ENCODE measurements at places on chromosomes 2 and 18.

- no peak overlapping the region for H3K4me3 ChIP-seq
- H3K27me3 ChIP-seq: no peaks in the 10 kb centered on the region
- H3K4me1 ChIP-seq: no peaks in the 10 kb centered on the region
- DNase-seq: no peak
These were observed 342.7 kb upstream of the CHAC2 start for GRCh38 chr2:53424902-53425301.

DNA sequence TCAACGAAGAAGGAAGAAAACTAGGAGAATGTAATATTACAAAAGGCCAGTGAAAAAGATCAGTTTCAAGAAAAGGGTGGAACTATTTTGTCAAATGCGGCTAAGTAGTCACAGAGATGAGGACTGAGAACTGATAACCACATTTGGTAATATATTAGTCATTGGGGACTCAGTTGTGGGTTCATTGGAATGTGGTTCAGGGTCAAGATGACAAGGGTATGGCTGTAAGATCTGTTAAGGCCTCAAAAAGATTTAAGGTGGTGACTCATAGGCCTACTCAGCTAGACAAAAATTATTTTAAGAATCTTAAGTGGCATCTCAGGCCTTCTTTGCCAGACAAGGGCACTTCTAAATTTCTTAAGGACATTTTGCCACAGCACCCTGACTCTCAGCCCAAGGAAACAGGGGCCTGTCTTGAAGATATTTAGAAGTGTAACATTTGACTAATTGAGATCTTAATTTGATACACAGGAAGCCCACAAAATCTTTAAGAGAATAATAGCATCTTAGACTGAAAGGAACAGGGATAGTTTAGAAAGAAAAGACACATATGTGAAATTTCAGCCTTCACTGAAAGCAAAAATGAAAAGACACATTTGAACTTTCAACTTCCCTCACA lies 81.3 kb downstream of the STRADB start:
- no peaks in the 10 kb centered on the region for H3K36me3 ChIP-seq
- H3K4me3 ChIP-seq: no peak overlapping the region
- H3K4me1 ChIP-seq: no peaks in the 10 kb centered on the region

GRCh38 chr2:84857566-84857965 lies 23.3 kb downstream of the TRABD2A start:
- peaks cover 12% of the 10 kb centered on the region for H3K27me3 ChIP-seq
- H3K36me3 ChIP-seq: no peaks in the 10 kb centered on the region
- peaks cover 5% of the 10 kb centered on the region for H3K4me1 ChIP-seq
- H3K4me3 ChIP-seq: no peak overlapping the region

DNA sequence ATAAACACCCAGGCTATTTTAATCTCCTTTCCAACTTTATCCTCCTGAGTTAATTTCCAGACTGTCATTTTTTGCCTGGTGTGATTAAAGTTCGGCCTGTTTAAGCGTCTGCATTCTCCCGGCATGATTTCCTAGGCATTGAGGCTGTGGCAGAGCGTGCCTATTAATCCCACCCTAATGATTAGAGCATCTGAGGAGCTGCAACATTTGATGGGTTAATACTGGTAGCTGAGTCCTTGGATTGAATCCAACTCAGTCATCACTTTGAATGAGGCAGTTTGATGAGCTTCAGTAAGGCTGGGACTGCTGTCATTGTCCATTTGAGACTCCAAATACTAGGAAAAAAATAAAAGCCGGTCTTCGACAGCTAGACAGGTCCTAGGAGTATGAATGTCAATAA lies 882.5 kb downstream of the SLC4A3 start:
- H3K4me3 ChIP-seq: no peak overlapping the region
- H3K27ac ChIP-seq: no peak overlapping the region
- H3K36me3 ChIP-seq: no peaks in the 10 kb centered on the region
- no peak for DNase-seq

GRCh38 chr2:130823171-130823885 lies 13.4 kb upstream of the ARHGEF4 start:
- no peaks in the 10 kb centered on the region for H3K36me3 ChIP-seq
- no peak overlapping the region for H3K4me3 ChIP-seq
- peaks cover 8% of the 10 kb centered on the region for H3K4me1 ChIP-seq
- DNase-seq: no peak

GRCh38 chr2:65500310-65501040 lies 68.1 kb upstream of the SPRED2 start:
- H3K36me3 ChIP-seq: no peaks in the 10 kb centered on the region
- no peak overlapping the region for H3K27ac ChIP-seq
- no peak overlapping the region for H3K4me3 ChIP-seq
- no peaks in the 10 kb centered on the region for H3K4me1 ChIP-seq
- H3K27me3 ChIP-seq: no peaks in the 10 kb centered on the region

DNA sequence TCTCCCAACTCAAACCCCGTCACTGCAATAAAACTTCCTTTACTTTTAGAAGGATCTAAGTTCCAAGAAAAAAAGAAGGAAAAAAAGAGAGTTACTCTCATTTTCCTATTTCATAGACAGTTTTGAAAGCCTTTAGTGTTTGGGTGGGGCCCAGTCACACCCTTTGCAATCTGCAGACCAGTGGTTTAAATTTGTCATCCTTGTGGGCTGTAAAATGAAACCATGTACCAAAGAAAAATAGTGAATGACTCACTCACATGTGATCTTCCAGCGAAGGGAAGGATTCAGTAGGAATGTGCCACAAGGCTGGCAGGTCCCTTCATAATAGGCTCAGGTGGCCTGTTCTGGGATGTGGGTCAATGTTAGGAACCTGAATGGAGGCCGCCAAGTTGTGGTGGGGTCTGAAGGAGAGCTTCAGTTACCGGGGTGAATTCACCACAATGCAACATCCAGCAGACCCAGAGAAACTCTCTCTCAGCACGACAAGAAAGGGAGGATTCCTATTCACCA lies 28.3 kb downstream of the ANXA4 start:
- no peak for DNase-seq
- no peaks in the 10 kb centered on the region for H3K36me3 ChIP-seq
- 0 out of 2 replicates have a peak, but pooled peaks cover 2% of the 10 kb centered on the region for H3K4me1 ChIP-seq
- no peaks in the 10 kb centered on the region for H3K27me3 ChIP-seq

GRCh38 chr2:227576110-227576509 lies 22.6 kb upstream of the SCYGR2 start:
- no peak overlapping the region for H3K27ac ChIP-seq
- DNase-seq: no peak
- H3K4me1 ChIP-seq: peaks cover 2% of the 10 kb centered on the region
- H3K4me3 ChIP-seq: no peak overlapping the region

DNA sequence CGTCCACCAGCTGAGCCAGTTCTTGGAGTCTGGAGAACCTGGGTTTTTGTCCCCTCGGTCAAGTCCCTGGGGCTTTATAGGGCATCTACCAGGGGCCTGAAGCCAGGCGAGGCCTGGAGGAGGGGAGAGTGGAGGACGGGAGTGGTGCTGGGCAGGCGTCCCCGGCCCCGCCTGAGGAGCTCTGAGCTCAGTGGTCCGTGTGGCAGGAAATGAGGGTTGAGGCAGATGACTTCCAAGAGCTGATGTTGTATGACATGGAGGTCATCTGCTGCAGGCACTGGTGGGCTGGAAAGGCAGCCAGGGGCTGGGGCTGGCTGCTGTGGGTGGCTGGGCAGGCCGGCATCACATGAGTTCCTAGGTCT lies 118.5 kb upstream of the HS6ST1 start:
- H3K27ac ChIP-seq: no peak overlapping the region
- DNase-seq: no peak
- no peaks in the 10 kb centered on the region for H3K36me3 ChIP-seq
- H3K4me1 ChIP-seq: no peaks in the 10 kb centered on the region

DNA sequence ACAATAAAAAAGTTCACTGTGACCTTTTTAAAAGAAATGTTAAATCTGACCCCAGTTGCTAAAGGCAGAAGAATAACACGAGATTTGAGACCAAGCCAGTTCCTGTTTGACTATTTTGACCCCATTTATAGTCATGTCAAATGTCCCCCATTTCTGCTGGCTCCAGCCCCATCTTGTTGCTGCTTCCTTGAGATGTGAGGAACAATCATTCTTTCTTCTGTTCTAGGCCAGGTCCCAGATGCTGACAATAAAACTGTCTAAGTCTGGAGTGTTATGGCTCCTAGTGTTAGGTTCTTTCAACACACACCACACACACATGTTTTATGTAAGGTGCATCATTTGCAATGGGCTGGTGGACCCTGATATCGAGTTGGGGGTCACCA lies 92.0 kb upstream of the CYP1B1 start:
- no peaks in the 10 kb centered on the region for H3K36me3 ChIP-seq
- H3K27me3 ChIP-seq: no peaks in the 10 kb centered on the region
- no peak overlapping the region for H3K4me3 ChIP-seq
- no peak for DNase-seq
- no peak overlapping the region for H3K27ac ChIP-seq

GRCh38 chr2:222239091-222239490 lies 59.7 kb downstream of the PAX3 start:
- DNase-seq: no peak
- H3K4me3 ChIP-seq: no peak overlapping the region
- no peaks in the 10 kb centered on the region for H3K36me3 ChIP-seq
- no peak overlapping the region for H3K27ac ChIP-seq
- H3K4me1 ChIP-seq: peaks cover 8% of the 10 kb centered on the region

GRCh38 chr2:171669121-171669520 lies 18.1 kb upstream of the DYNC1I2 start:
- H3K4me1 ChIP-seq: peaks cover 1% of the 10 kb centered on the region
- no peak overlapping the region for H3K4me3 ChIP-seq
- no peak overlapping the region for H3K27ac ChIP-seq
- no peak for DNase-seq
- no peaks in the 10 kb centered on the region for H3K27me3 ChIP-seq
- H3K36me3 ChIP-seq: no peaks in the 10 kb centered on the region

- DNase-seq: no peak
- H3K4me3 ChIP-seq: no peak overlapping the region
- no peaks in the 10 kb centered on the region for H3K27me3 ChIP-seq
- no peak overlapping the region for H3K27ac ChIP-seq
- peaks cover 1% of the 10 kb centered on the region for H3K4me1 ChIP-seq
These were observed 30.4 kb upstream of the GMCL1 start for GRCh38 chr2:69798909-69799526.

- no peak for DNase-seq
- no peaks in the 10 kb centered on the region for H3K36me3 ChIP-seq
- no peaks in the 10 kb centered on the region for H3K4me1 ChIP-seq
- no peaks in the 10 kb centered on the region for H3K27me3 ChIP-seq
These were observed 302.2 kb upstream of the DDX18 start for GRCh38 chr2:117512307-117512706.

DNA sequence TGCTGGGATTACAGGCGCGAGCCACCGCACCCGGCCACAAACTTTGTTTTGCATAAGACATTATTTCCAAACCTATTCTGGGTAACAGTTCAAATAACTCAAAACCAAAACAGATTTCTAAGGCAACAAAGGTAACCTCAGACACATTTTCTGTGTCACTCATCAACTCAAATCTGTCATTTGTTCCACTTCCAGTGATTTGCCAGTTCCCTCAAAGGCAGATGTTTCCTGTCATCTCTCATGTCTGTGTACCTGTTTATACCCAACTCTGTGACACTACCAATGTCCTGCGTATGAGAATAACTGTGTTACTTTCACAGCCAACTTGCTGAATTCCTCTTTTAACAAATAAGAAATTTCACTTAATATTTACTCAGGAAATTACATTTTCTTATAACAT lies 54.4 kb downstream of the SCN3A start:
- H3K4me3 ChIP-seq: no peak overlapping the region
- no peaks in the 10 kb centered on the region for H3K27me3 ChIP-seq
- no peak overlapping the region for H3K27ac ChIP-seq
- H3K4me1 ChIP-seq: no peaks in the 10 kb centered on the region

DNA sequence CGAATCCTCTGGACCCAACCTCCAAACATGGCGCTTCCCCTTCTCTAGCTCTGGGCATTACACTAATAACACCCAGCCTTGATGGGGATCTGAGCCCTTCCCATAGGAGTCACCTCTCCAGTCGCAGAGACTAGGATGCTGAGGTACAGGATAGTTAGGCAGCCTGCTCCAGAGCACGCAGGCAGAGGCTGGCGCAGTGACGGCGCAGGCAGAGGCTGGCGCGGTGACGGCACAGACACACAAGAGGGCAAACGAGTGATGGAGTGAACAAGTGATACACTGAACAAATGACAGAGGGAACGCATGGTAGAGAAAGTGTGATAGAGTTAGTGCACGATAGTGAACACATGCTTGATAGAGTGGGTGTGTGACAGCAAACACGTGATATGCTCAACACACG lies 518.5 kb downstream of the EIPR1 start:
- no peaks in the 10 kb centered on the region for H3K36me3 ChIP-seq
- H3K27me3 ChIP-seq: no peaks in the 10 kb centered on the region
- DNase-seq: no peak
- H3K4me1 ChIP-seq: no peaks in the 10 kb centered on the region
- no peak overlapping the region for H3K4me3 ChIP-seq

- DNase-seq: no peak
- H3K27me3 ChIP-seq: no peaks in the 10 kb centered on the region
- H3K36me3 ChIP-seq: no peaks in the 10 kb centered on the region
- no peaks in the 10 kb centered on the region for H3K4me1 ChIP-seq
These were observed 30.8 kb downstream of the COBLL1 start for GRCh38 chr2:164810843-164811242.

- no peak overlapping the region for H3K4me3 ChIP-seq
- H3K27me3 ChIP-seq: no peaks in the 10 kb centered on the region
- no peaks in the 10 kb centered on the region for H3K36me3 ChIP-seq
- no peak for DNase-seq
- no peaks in the 10 kb centered on the region for H3K4me1 ChIP-seq
- no peak overlapping the region for H3K27ac ChIP-seq
These were observed 334.3 kb downstream of the FIGN start for GRCh38 chr2:163401481-163401880.

DNA sequence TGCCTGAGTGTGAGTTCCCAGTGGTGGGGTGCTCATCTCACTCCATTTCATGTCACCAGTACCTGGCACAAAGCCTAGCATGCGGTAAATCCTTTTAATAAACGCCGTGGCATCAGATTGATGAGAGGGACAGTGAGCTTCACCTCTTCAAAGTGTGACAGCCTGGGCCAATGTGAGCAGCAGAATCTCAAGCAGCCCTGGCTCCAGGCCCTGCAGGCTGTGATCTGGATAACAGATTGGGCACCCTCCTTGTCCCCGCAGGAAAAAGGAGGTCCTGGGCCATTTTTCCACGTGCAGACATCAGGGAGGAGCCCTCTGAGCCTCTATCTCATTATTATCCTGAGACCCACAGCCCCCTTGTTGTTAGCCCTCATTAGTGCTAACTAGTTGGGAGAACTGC lies 34.8 kb downstream of the TET3 start:
- no peaks in the 10 kb centered on the region for H3K36me3 ChIP-seq
- no peak for DNase-seq
- no peak overlapping the region for H3K4me3 ChIP-seq
- H3K4me1 ChIP-seq: peaks cover 5% of the 10 kb centered on the region
- no peak overlapping the region for H3K27ac ChIP-seq
- H3K27me3 ChIP-seq: no peaks in the 10 kb centered on the region

Data from iPS DF 6.9 (cell line).